ENCODE measurements at places on chromosomes 3 and 15.

DNA sequence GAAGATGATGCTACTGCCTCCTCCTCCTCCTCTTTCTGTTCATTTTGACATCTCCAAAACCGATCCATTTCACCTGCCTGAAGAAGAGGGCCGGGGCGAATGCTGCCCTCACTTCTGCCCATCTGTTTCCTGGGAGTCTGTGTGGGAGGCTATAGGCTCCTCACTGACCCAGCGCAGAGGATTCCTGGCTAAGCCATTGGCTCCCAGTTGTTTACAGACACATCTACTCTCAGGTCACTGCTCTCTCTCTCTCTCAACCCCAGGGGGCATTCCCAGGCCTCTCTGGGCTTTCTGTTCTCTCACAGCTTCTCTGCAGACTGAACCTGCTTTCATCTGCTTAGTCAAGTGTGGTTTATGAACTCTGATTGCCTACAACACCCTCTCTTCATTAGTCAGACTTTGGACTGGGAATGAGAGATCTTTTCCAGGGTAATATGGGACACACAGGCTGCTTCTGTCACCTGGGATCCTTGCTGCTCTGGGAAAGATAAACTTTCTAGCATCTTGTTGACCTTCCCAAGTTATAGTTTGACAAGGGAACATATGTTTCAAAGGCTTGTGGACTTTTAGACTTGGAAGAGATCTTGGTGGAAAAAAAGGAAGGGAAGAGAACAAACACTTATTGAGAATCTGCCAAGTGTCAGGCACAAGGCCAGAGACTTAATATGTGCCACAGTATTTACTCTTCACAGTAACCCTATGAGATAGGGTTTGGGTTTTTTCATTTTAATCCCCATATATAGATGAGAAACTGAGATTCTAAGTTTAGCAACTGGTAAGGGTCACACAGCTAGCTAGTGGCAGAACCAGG lies 30.2 kb upstream of the USP3 start:
- no peak for DNase-seq

- DNase-seq, result no peak
Measured at GRCh38 chr3:11091791-11092190, 62.5 kb upstream of the HRH1 start.

GRCh38 chr3:174854987-174855386 lies 4.1 kb upstream of the NAALADL2 start:
- DNase-seq, result no peak

GRCh38 chr3:8153800-8154199 lies 347.8 kb upstream of the LMCD1 start:
- DNase-seq, result no peak

DNA sequence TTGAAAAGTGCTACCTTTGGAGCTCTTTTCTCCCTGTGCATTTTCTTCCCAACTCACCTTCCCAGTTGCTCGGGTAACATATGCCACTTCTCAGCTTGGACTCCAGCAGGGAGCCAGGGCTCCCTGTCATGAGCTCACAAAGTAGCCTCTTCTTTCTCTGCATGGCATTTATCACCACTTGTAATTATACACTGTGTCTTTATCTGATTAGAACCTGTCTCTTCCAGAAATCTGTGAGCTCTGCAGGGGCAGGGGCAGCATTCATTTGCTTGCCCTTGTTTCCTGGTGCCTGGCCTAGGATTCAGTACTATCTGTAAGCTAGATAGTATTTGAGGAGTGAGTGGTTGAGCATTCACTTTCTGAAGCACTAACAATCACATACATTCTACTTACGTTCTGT lies 100.9 kb downstream of the CLSTN2 start:
- DNase-seq, result no peak

- peak; percentile 31 for DNase-seq
Measured at GRCh38 chr15:75532413-75533250, 46.5 kb downstream of the PTPN9 start.

DNA sequence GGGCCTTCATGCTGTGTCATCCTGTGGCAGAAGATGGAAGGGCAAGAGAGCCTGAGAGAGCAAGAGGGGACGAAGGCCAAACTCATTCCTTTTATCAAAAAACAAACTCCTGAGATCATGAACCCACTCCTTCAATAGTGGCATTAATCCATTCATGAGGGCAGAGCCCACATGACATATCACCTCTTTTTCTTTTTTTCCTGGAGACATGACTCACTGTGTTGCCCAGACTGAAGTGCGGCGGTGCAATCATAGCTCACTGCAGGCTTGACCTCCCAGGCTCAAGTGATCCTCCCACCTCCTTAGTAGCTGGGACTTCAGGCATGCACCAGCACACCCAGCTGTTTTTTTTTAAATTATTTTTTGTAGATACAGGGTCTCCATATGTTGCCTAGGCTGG lies 92.0 kb upstream of the RNU6-1 start:
- no peak for DNase-seq

GRCh38 chr3:71713041-71713440 lies 12.2 kb downstream of the EIF4E3 start:
- no peak for DNase-seq

DNA sequence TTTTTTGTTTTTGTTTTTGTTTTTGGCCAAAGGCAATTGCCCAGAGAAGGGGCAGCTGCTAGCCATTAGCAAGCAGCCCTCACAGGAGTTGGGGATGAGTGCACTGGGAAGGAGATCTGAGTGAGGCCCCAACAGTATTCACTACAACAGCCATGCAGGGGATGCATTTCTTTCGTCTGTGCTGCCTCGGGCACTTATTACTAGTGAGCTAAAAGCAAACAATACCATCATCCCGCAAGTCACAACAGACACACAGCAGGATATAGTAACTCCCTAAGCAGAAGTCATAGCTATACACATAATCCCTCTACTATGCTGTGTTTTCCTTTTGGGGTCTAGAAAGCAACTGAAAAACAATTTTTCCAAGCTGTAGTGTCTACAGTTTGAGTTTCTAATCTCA lies 27.2 kb downstream of the CRTAP start:
- no peak for DNase-seq

DNA sequence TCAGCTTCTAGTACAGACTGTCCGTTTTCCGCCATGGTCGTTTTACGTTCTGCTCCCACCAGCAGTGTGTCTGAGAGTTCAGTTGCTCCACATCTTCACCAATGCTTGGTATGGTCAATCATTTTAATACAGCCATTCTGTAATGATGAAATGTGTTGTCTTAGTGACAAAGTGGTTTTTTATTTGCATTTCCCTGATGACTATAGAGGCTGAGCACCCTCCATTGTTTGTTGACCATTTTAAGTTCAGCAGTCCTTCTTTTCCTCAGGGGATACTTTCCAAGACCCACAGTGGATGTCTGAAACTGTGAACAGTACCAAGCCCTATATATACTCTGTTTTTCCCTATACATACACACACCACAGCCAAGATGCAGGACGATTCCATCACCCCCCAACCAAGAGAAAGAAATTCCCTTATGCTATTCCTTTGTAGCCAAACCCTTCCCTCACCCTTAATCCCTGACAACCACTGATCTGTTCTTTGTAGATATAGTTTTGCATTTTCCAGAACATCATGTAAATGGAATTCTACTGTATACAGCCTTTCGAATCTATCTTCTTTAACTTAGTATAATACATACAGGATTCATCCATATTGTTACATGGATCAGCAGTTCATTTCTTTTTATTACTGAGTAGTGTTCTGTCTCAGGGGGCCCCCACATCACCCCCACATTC lies 55.9 kb downstream of the C3orf20 start:
- DNase-seq, result no peak

DNA sequence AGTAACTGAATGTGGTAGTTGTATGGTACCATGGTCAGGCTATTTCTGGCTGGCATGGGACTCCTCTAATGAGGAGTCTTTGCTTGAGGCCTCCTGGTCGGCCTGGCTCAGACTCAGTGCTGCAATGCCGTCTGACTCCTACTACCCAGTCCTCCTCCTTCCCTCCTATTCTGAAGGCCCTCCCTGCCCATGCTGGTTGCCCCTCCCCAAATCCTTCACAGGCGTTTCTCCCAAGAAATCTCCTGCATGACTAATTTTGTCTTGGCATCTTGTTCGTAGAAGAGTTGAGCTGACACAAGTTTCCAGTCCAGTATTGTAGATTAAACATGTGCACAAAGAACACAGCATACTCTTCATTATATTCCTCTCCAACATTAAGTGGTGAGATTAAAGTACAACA lies 115.5 kb downstream of the NFKBIZ start:
- no peak for DNase-seq

DNA sequence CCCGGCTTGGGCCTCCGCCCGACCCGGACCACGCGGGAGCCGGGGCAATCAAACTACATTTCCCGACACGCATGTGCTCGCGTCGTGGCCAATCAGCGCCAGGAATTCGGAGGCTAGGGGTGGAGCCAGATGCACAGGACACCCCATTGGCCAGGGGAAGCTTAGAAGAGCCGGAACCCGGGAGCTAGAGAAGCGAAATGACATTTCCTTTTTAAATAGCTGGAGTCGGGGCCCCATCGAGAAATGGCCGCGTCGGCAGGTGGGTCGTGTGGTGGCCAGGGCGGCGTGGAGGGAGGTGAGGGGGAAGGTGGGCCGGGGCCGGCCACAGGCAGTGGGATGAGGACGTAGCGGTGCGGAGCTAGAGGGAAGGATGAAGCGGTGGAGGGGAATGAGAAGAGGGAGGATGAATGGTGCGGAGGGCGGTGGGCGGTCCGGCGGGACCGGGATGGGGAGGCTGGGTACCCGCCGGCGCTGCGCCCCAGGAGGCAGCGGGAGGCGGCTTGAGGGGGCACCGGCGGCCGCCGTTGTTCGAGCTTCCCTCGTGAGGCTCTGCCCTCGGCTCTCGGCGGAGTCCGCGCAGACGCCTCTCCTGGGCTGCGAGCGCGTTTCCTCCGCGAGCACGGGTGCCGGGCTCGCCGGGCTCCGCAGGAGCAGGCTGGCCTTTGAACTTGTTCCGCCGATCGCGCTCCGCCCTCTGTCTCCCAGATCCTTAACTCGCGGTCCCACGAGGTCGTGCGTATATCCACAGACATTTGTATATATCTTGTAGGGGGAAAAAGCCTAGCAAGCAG lies at the start of gene KBTBD8:
Gene KBTBD8 (plus strand): TSS at position 195 of the 791 bp plus-strand sequence. CDS start 49 bp downstream, at position 244.
- peak; percentile 86 for DNase-seq

DNA sequence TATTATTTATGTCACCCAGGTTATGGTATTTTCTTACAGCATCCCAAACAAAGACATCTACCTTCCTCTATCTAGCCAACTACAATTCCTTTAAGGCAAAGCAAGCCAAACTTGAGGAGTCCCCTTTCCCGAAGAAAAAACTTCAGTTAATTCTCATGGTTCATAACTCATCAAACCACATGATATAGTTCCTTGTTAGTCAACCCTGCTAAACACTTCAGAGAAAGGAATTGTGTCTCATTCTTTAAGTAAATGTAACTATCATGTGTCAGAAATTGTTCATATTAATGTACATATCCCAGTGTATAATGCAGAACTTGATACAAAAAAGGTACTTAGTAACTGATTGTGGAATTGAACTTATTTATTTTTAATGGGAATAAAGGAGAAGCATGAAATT lies 44.4 kb downstream of the ST3GAL6 start:
- DNase-seq, result no peak

DNA sequence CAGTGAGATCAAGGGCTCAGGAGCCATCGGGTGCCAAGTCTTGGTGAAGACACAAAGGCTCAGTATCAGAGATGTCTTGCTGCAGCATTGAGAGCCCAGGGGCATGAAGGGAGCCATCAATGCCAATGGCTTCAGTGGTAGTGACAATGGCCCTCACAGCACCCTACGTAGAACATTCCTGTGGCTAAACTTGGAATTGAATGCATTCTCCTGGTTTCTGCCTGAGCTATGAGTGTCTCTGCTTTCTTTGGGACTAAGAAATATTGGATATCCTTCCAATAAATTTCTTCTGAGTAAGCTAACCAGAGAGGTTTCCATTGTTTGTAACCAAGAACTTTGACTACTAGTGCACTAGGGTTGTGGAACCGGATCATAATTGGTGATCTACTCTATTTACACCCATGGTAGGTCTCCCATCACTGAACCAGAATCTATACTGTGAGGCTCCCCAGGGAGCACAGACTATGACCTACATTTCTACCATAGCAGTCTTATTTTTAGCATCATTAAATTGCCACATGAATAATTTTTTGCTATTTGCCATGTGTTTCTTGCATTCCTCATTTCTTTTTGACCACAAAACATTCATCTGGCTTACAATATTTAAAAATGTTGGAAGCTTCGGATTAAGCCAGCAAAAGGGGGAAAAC lies 31.6 kb upstream of the PDZRN3 start:
- no peak for DNase-seq

- no peak for DNase-seq
Measured at GRCh38 chr3:129758306-129758705, 135.2 kb downstream of the TMCC1 start.

Measured in SW 1271 (cell line).